K562 (cell line): ENCODE measurements at places on chromosomes 4 and X.

DNA sequence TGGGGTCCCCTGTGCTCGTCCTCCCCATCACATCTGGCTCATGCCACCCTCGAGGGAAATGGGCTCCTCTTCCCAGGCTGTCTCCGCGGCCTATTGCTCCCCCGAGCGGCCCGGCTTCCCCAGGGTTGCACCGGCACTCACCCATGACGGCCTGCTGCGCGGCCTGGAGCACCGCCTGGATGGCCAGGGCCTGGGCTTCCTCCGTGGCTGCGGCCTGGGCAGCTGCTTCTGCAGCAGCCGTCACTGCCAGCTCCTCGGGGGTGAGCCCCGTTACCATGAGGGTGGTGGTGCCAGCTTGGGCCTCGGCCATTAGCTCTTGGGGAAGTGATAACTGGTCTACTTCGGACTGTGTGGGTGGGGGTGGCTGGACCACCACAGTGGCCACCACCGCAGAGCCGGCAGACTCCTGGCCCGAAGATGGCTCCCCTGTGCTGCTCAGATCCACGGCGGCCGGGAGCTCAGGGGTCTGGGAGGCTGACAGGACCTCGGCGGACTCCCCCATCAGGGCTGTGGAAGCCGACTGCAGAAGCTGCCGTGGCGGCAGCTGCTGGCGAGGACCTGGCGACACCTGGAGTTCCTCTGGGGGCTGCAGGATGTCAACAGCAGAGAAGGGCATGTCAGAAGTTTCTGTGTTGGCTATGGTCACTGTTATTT lies 8.1 kb upstream of the RENBP start:
- no peak for DNase-seq

DNA sequence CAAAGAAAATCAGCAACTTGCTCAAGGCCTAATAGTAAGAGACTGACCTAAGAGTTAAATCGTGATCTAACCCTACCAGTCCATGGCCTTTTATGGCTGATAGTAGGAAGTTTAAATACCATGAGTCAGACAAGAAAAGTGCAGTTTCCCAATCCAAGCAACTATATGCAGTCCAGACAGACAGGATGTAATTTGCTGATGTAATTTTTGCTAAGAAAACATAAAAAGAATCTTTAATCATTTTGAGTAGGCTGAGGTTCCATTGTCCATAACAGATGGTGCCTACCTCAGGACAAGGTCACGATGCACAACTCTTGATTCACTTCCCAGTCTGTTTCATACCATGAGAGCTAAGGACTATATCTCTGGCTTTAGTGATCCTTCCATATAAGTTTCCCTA lies 317.5 kb upstream of the GRIA3 start:
- no peak for DNase-seq

- DNase-seq, result no peak
Observed at GRCh38 chrX:2712428-2712827, 21.3 kb downstream of the CD99 start.

DNA sequence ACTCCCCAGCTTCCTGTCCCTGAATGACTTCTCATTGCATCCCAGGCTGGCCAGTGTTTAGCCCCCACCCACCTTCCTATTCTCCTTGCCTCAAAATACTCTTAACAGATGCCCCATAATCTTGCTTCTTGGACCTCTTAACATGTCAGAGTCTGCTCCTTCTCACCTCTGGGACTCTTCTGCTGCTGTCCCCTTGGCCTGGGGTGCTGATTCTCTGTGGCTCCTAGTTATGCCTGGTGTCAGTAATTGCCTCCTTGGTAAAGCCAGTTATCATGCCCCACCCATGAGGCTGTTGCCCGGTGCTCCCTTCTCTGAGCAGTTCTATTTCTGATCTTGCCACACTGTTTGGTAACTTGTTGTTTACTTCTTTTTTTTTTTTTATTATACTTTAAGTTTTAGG lies 256.8 kb downstream of the STIM2 start:
- no peak for DNase-seq

- DNase-seq, result no peak
Observed at GRCh38 chrX:126165401-126165720, 728 bp downstream of the DCAF12L2 start.

- DNase-seq, result no peak
Observed at GRCh38 chrX:39836802-39837420, 260.8 kb downstream of the BCOR start.
